ENCODE measurements at places on chromosomes 13 and 19.

- DNase-seq: no peak
- H3K27ac ChIP-seq: peak overlapping the region; percentile 57
- peaks cover 6% of the 10 kb centered on the region for H3K36me3 ChIP-seq
- peak overlapping the region; percentile 6 for H3K4me3 ChIP-seq
- no peaks in the 10 kb centered on the region for H3K27me3 ChIP-seq
Measured at GRCh38 chr13:75325711-75326110, 156.3 kb downstream of the TBC1D4 start.

GRCh38 chr13:104442536-104442935 lies 1376.3 kb upstream of the SLC10A2 start:
- H3K27ac ChIP-seq: no peak overlapping the region
- H3K4me3 ChIP-seq: no peak overlapping the region
- H3K4me1 ChIP-seq: no peaks in the 10 kb centered on the region
- DNase-seq: no peak
- H3K27me3 ChIP-seq: no peaks in the 10 kb centered on the region

- H3K4me1 ChIP-seq: no peaks in the 10 kb centered on the region
- H3K36me3 ChIP-seq: no peaks in the 10 kb centered on the region
- H3K4me3 ChIP-seq: no peak overlapping the region
- H3K27ac ChIP-seq: no peak overlapping the region
Measured at GRCh38 chr13:70171151-70171550, 62.9 kb upstream of the KLHL1 start.

DNA sequence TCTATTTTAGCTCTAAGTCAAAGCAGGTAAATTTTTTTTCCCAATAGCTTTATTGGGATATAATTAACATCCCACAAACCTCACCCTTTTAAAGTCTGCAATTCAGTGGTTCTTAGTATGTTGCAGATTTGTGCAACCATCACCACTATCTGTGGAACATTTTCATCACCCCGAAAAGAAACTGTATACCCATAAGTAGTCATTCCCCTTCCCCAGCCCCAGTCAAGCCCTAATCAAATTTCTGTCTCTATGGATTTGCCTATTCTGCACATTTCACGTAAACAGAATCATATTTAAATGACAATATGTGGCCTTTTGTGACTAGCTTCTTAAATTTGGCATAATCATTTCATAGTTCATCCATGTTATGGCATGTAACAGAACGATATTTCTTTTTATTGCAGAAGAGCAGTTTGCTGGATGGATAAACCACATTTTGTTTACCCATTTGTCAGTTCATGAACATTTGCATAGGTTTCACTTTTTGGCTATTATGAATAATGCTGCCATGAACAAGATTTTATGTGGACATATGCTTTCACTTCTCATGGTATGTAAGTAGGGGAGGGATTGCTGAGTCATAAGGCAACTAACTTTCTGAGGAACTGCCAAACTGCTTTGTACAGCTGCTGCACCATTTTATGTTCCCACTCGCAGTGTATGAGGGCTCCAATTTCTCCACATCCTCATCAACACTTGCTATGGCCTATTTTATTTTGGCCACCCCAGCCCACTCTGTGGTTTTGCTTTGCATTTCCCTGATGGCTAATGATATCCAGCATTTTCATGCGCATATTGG lies 10.9 kb downstream of the SLC46A3 start:
- peaks cover 2% of the 10 kb centered on the region for H3K36me3 ChIP-seq
- H3K27me3 ChIP-seq: no peaks in the 10 kb centered on the region
- DNase-seq: no peak
- H3K27ac ChIP-seq: no peak overlapping the region

GRCh38 chr19:5292822-5293611 lies 47.6 kb downstream of the PTPRS start:
- peaks cover 61% of the 10 kb centered on the region for H3K4me1 ChIP-seq
- peak overlapping the region; percentile 91 for H3K27ac ChIP-seq
- H3K36me3 ChIP-seq: no peaks in the 10 kb centered on the region
- H3K4me3 ChIP-seq: peak overlapping the region; percentile 86
- H3K27me3 ChIP-seq: no peaks in the 10 kb centered on the region
- DNase-seq: no peak

- no peak overlapping the region for H3K27ac ChIP-seq
- H3K27me3 ChIP-seq: no peaks in the 10 kb centered on the region
- peaks cover 17% of the 10 kb centered on the region for H3K4me1 ChIP-seq
- peaks cover 44% of the 10 kb centered on the region for H3K36me3 ChIP-seq
- DNase-seq: no peak
Measured at GRCh38 chr19:18868380-18869022, 27.5 kb downstream of the CERS1 start.

- H3K4me1 ChIP-seq: no peaks in the 10 kb centered on the region
- no peak overlapping the region for H3K4me3 ChIP-seq
- DNase-seq: no peak
Measured at GRCh38 chr13:89891416-89891815, 1456.1 kb upstream of the MIR17HG start.

DNA sequence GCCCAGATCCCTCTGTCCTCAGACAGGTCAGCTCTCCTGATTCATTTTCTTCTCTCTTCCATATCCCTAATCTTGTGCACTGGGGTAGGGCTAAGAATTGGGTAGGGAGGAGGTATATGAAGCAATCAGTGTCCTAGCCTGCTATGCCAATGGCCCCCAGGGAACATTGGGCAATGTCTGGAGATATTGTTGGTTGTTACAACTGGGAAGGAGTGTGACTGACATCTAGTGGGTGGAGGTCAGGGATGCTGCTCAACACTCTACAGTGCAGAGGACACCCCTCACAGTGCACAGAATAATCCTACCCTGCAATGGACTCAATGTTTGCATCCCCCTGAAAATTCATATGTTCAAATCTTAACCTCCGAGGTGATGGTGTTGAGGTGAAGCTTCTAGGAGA lies 57.5 kb downstream of the CPAMD8 start:
- DNase-seq: no peak
- H3K27ac ChIP-seq: no peak overlapping the region
- no peaks in the 10 kb centered on the region for H3K36me3 ChIP-seq
- H3K27me3 ChIP-seq: no peaks in the 10 kb centered on the region
- no peaks in the 10 kb centered on the region for H3K4me1 ChIP-seq

Measured in vagina (tissue), 2 donors.